ENCODE measurements at places on chromosomes 6 and 20. TPM values are rescaled to one million over a fixed set of nuclear protein-coding genes. Genes with fewer than 3 reads are reported as not detected.

DNA sequence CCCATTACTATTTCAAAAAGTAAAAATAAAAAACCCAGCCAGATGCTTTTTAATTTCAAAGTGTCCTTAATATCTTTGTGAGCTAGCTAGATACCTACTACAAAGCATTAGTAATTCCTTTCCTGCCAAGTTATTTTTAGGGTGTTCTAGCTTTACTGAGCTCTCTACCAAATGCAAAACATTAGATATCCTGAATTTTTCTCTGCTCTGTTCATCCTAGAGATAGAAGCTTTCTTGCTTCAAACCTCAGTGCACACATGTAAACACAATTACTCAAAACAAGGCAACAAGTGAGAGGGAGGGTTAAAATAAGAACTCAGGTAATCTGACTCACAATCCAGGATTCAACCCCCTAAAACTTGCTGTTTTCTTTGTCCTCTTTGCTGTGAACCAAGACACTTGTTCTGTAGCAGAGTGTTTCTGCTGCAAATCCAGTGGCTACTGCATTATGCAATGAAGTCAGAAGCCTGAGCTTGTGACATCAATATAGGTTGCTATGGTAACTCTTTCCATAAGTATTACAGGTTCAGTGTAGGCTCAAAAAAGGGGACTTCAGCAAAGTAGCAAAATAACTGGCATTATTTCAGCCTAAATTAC, 72.6 kb upstream of the STXBP5 start:
- DNase-seq: no peak

DNA sequence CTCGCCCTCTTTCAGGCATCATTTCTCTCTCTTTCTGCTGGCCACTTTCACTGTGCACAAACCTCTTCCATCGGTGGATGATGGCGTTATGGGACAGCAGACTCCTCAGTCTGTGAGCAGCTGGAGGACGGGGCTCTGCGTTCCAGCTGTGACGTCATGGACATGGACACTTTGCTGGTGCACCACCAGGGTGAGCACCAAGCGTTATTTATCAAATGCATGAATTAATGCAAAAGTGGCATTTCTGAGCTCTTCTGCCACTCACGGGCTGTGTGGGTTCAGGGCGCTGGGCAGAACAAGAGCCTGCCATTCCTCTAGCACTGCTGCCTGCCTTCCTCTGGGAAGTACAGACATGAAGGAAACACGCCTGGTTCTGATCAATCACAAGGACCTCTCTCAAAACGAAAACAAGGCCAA, 82.9 kb upstream of the MPC1 start:
- no peak for DNase-seq

DNA sequence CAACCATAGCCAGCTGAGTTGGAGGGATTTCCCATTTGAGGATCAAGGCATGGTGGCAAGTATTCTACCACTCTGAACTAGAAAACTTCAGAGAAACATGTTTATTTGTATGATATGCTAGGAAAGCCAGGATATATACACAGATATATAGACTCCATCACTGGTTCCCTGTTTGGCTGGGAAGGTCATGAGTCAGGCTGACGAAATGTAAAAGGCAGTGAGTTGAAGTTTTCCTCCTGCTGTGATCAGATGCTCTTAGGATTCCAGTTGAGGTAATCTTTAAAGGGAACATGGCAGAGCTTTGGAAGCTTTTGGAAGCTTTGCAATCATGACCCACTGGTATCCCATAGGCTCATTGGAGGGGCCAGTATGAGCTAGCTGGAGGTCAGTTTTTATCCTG, 1369.1 kb downstream of the EPHA7 start:
- DNase-seq: no peak

Gene KCNK5
- 0.87 TPM for total RNA-seq

GRCh38 chr6:168130697-168131371, 51.8 kb upstream of the FRMD1 start:
- DNase-seq: no peak

DNA sequence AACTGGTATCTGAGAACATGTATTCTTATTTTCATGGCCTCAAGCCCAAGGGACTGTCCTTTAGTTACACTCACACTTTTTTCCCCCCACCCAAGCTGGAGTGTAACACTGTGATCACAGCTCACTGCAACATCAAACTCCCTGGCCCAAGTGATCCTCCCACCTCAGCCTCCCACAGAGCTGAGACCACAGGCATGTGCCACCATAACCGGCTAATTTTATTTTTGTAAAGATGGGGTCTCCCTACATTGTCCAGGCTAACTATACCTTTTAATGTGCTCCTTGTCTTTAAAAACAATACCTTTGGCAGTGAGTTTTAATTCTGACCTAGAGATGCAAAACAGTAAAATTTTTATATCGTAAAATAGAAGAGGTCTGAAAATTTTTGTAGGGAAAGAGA, 48.2 kb upstream of the FAM83C start:
- no peak for DNase-seq
